ENCODE measurements at places on chromosomes 5 and 9.

DNA sequence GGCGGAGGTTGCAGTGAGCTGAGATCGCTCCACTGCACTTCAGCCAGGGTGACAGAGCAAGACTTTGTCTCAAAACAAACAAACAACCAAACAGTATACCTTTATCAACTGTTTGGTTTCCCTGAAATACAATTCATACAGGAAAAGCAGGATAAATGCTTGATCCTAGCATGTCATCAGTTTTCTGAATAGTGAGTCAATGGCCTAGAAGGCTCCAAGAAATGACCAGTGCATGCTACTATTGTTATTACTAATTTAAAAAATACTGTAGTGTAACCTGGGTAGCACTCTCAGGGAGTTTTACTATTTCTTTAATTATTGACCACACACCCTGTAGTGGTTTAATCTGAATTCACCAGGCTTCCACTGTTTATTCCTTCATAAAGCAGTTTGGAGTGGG, 101.0 kb upstream of the PTPN3 start:
- no peak for DNase-seq

DNA sequence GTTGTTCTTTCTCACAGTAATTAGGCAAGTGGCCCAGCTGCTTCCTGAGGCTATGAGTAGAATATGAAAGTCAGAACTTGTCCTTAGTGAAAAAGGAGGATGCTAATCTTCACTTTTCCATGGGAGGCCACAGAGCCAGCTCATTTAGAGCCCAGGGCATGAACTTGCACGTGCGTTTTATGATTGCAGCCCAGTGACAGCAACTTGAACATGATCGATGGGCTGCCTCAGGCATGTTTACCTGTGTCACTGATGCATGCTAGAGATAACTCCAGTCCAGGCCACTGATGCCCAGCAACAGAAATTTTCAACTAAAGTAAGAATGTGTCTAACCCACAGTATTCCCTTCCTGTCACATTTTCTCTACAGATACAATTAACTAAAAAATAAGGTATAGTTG, 179.3 kb downstream of the CTNND2 start:
- no peak for DNase-seq

GRCh38 chr5:131794586-131794985, 2.2 kb downstream of the FNIP1 start:
- DNase-seq = no peak

- no peak for DNase-seq
These were observed 194.8 kb downstream of the FBXL7 start for GRCh38 chr5:15694696-15695214.

GRCh38 chr5:169772688-169773087, 135.6 kb downstream of the DOCK2 start:
- no peak for DNase-seq

- no peak for DNase-seq
These were observed 124.7 kb upstream of the FTMT start for GRCh38 chr5:121726991-121727390.

DNA sequence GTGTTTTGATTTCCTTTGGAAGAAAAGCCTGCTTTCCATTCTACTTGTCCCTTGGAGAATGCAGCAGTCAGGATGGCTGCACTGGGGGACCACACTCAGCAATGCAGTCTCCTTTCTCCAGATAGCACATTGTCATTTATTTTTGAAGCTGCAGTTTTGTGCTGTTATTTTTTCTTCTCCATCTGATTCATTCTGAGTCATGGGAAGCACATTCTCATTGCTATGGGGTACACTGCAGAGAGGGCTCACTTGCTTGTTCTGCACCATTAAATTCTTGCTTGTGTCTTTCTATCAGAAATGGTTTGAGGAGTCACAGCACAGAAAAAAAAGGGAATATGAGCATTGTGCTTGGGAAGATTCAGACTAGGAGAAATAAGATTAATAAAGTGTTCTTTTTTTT, 39.7 kb upstream of the POC5 start:
- DNase-seq = no peak

GRCh38 chr5:68053202-68053601, 162.4 kb upstream of the PIK3R1 start:
- no peak for DNase-seq

- DNase-seq = no peak
These were observed 69.2 kb upstream of the SH3GL2 start for GRCh38 chr9:17509701-17510100.

DNA sequence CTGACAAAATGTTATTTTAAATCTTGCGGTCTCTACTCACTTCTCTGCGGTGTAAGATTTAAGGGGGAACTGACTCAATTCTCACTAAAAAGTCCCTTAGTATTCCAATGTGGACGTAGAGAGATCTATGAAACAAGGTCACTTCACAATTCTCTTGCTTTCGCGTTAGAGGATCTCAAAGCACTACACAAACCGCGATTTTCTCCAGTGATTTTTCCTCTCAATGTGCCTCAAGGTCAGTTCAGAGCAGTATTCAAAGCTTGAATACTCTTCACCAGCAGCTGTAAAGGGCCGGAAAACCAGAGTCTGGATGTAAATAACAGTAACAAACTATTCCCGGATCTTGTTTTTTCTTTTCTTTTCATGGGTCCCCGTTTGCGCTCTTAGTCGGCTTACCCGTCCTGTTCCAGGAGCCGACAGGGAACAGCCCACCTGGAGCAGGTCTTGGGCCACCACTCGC, 128.2 kb downstream of the TMEM161B start:
- no peak for DNase-seq

GRCh38 chr5:160485364-160485969, 63.8 kb downstream of the PTTG1 start:
- DNase-seq = no peak

GRCh38 chr5:155480731-155481131, 467.2 kb downstream of the KIF4B start:
- no peak for DNase-seq

- no peak for DNase-seq
These were observed 74.0 kb upstream of the PRLR start for GRCh38 chr5:35304291-35304690.

- no peak for DNase-seq
These were observed 15.1 kb downstream of the MAPKAP1 start for GRCh38 chr9:125691869-125692268.
